Endodermal cell (in vitro differentiated cells): ENCODE measurements at places on chromosomes 12 and 14. TPM values are rescaled to one million over a fixed set of nuclear protein-coding genes. Genes with fewer than 3 reads are reported as not detected.
A peak's percentile ranks its signal among the peaks of the same experiment; 100 is the strongest.

The LGALS3 gene
- 1.0 to 2.3 TPM (median 1.5 TPM) in 3 replicates for total RNA-seq

DNA sequence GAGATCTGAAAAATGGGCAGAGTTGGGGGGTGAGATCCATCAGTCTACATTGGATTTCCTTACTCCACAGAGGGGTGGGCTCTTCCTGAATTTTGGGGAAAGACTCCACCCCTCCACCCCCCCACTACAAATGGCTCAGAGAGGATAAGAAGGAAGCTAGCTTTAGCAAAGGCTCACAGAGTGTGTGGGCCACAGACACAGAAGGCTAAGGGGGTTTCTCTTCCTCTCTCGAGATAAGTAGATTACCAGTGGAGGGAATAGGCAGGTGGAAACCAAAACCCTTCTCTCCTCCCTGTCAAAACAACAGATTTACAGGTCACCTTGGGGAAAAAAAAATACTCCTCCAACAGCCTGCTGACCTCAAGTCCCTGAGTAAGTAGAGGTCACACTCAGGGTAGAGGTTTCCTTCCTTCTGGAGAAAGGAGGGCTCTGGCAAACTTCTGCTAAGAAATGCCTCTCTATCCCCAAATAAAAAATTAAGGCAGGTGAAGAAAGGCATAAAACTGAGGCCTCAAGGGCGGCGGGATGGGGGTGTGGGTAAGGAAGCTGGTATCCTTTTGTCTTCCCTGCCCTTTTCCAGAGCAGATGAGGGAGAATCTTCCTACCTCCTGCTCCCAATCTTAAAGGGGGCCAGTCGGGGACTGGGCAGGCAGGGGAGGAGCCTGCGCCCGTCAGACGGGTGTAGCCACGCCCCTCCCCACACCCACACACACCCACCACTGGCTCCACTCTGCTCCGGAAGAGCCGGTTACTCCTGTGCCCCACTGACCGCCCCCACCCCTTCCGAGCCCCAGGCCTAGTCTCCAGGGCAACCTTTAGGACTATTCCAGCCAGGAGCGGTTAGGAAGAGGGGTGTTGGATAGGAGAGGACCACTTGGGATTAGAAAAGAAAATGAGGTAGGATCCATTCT lies 1.9 kb upstream of the BAZ2A start:
- peak overlapping the region; percentile 66 for H3K27ac ChIP-seq
- H3K4me3 ChIP-seq: peak overlapping the region; percentile 98
- DNase-seq: peak; percentile 90
- peaks cover 10% of the 10 kb centered on the region for H3K4me1 ChIP-seq
- H3K36me3 ChIP-seq: peaks cover 5% of the 10 kb centered on the region

The EFS gene
- total RNA-seq: 60.1 and 69.9 TPM in 2 replicates

- H3K4me1 ChIP-seq: no peaks in the 10 kb centered on the region
- no peaks in the 10 kb centered on the region for H3K27me3 ChIP-seq
- H3K27ac ChIP-seq: no peak overlapping the region
- DNase-seq: no peak
- no peak overlapping the region for H3K4me3 ChIP-seq
Observed at GRCh38 chr12:123941000-123941399, 31.6 kb downstream of the CCDC92 start.

DNA sequence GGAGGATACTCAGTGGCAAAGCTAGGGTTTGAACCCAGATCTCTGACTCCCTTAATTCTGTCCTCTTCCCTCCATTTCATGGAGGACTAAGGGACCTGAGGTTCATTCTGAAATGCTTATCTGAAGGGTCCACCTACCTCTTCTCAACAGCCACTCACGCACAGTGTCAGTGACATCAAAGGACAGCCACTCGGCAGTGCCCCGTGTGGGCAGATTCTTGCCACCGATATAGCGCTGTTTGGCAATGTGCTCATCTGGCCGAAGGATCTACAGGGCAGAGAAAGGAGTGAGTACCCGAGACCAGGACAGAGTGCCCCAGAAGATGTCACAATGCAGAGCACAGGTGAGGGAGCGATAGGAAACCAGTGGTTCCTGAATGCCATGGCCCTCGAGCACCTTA lies 10.8 kb downstream of the TGFB3 start:
- H3K27me3 ChIP-seq: peaks cover 10% of the 10 kb centered on the region
- H3K27ac ChIP-seq: no peak overlapping the region
- no peak overlapping the region for H3K4me3 ChIP-seq
- H3K4me1 ChIP-seq: peaks cover 10% of the 10 kb centered on the region
- no peaks in the 10 kb centered on the region for H3K36me3 ChIP-seq
- DNase-seq: peak; percentile 59
